ENCODE measurements at places on chromosomes 5 and 9.
A peak's percentile ranks its signal among the peaks of the same experiment; 100 is the strongest.

DNA sequence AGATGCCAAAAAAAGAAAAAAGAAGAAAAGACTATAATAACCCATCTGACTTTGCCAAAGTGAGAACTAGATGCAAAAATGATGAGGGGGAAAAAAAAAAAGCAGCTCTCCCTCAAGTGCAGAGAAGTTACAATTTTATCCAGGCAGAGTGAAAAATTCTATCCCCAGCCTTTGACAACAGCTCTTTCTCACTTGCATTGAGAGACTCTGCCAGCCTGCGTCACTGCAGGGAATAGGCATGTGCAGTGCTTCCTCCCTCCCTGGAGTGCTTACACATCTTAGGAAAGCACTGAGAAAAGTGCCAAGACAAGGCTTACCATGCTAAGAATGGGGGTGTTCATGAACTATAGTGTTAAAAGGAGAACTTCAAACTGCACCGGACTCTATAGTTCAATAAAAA is 418.6 kb upstream of the TYRP1 start:
- no peak for DNase-seq

- DNase-seq = no peak
These were observed 121.2 kb upstream of the RANBP3L start for GRCh38 chr5:36422952-36423351.

DNA sequence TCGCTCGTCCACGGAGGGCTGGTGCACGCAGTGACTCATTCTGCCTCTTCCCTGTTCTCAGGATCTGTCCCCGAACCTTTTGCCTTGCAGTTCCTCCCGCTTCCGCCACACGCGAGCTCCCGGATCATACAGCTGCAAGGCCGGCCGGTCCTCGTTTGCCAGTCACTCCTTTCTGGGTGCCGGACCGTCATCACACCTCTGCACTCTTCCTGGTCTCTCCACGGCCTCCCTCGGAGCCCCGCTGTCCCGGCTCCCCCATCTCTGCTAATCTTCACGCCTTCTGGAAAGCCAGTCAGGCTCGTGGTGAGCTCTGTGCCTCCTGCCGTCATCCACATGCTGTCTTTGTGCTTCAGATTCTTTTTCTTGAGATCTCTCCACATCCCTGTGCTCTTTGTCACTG is 91.8 kb downstream of the STX17 start:
- DNase-seq = no peak

- no peak for DNase-seq
These were observed 24.5 kb upstream of the KDM4C start for GRCh38 chr9:6733257-6733656.

- peak; percentile 31 for DNase-seq
These were observed 151.5 kb upstream of the PITX1 start for GRCh38 chr5:135185481-135186065.

DNA sequence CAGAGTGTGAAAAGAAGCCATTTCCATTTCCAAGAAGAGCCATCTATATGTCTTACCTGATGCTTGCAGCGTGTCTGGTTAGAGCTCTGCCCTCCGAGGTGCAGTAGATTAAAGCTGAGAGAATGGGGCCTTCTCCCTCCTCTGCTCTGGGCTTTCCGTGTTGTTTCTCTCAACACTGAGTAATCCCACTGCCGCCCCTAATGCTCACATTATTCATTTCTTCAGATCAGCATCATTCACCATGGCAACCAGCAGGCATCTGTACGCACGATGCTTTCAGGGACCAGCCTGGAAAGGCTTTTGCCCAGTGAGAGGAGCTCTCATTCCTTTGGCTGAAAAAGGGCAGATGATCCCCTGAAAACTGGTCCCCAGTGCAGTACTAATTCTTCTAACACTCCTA is 79.6 kb downstream of the CYFIP2 start:
- DNase-seq = no peak

DNA sequence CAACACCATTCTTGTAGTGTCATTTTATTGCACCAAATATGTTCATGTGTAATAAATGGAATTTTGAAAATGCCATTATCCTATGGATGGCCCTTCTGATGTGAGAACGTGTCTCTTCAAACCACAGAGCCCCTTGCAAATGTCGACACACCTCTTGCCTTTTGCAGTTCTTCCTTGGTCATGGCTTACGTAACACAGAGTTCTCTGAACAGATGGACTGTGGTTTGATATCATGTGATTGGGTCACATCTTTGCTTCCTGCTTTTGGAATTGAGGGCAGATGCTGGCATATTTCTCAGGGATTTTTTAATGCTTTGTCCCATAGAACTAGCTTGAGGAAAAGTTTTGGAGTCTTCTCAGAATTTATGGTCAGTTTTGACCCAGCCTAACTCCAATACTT is 4.6 kb downstream of the TGFBR1 start:
- no peak for DNase-seq

GRCh38 chr9:17622141-17622540 is 43.3 kb downstream of the SH3GL2 start:
- no peak for DNase-seq
